Activated CD4-positive, alpha-beta T cell treated with anti-CD3 and anti-CD28 coated beads, Interleukin-2, amount 10 ng/mL, durations not matched to agents 24 days and 14 days (primary cell): ENCODE measurements at places on chromosomes 4 and X. TPM values are rescaled to one million over a fixed set of nuclear protein-coding genes. Genes with fewer than 3 reads are reported as not detected.

DNA sequence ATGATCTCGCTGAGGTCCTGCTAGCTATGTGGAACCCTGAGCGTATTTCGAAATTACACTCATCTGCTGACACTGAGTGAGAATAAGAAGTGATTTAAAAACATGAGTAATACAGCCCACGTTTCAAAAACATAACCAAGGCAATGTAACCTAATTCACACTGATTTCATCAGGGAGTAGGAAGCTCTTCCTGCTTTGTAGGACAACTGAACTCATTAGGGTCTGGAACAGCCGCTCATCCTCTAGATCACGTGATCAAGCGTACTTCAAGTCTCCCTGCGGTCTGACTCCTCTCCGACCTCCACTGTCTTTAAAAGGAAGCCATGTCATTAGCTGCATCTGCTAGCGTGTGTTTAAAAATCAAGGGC lies 138.0 kb downstream of the NSUN7 start:
- DNase-seq: no peak

DNA sequence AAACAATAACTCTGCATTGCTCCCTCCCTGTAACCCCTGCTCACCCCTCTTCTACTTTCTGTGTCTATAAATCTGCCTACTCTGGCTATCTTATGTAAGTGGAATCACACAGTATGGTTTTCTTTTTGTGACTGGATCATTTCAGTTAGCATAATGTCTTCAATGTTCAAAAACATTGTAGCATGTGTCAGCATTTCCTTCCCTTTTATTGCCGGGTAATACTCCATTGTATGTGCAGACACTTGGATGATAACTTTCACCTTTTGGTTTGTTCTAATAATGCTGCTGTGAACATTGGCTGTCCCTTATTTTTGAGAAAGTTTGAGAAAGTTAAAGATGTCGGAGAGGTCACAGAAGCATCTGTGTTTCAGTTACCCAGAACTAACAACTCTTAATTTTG lies 60.6 kb upstream of the TLR2 start:
- DNase-seq: no peak

- no peak for DNase-seq
These were observed 318.3 kb upstream of the SLC7A11 start for GRCh38 chr4:138560448-138560847.

GRCh38 chr4:142882159-142882558 lies 36.1 kb upstream of the INPP4B start:
- DNase-seq: no peak

DNA sequence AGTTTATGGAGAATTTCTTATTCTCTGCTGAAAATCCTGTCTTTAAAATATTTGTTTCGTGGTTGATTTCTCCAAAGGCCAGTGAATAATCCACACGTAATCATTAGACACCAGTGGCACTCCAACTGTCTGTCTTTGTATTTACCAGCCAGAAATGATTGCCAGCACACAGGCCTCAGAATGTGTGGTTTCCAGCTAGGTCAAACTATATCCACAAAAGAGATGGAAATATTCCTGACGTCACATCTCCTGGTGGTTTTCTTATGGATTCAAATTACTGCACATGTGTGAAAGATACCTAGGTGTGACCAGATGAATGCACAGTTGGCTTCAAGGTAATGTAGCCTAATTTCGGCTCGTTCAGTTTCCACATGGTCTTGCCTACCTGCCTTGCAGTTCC lies 27.2 kb upstream of the TENM3 start:
- DNase-seq: no peak

- DNase-seq: peak; percentile 60
These were observed 1.5 kb upstream of the PAQR3 start for GRCh38 chr4:78940752-78941151.

DNA sequence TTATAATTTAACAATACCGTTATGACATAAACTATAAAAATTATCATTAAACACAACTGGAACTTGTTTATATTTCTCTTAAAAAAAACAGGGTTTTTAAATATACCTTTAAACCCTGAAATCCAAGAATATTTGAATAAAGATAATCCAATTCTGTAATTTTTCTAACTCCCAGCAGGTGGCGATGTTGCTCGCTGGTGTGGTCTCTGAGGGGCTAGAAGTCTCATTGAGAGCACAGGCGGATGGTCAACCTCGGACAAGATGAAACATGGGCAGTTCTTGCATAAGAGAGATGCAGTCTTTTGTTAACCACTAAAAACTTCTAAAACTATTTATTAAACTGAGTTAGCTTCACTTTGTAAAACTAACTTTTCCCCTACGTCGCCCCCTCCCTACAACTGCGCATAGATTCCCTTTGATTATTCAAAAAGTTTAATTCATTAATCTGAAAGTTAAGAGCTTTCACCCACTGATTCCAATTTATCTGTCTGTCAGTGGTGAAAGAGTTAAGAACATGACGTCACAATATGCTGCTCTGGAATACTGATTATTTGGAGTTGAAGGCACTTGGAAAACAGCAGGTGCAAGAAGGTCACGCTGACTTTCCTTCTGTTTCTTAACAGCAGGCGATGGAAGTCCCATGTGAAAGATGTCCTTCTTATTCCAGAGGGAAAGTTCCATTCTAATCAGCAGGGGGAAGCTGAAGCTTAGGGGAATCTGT lies 29.5 kb downstream of the DMP1 start:
- DNase-seq: peak; percentile 64

GRCh38 chr4:53228036-53228435 lies 137.8 kb downstream of the SCFD2 start:
- no peak for DNase-seq

GRCh38 chr4:128393101-128393704 lies 105.6 kb upstream of the PGRMC2 start:
- DNase-seq: no peak

- DNase-seq: no peak
These were observed 290.1 kb upstream of the BMP3 start for GRCh38 chr4:80740375-80740774.

DNA sequence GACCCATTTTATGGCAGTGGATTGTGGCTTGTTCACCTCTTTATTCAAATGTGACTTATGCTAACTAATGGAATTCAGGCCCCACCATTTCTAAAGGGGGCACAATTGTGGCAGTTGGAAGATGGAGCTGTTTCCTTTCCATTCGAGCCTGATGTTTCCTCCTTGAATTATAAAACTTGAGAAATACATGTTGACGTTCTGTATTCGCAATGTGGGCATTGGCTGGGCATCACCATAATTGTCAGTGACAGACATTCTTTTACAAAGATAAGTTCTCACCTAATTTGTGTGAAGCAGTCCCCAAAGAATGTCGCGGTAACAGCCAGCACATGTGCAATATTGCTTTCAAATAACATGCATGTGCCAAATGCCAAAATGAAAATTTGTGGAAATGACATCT lies 1070.2 kb upstream of the TENM3 start:
- DNase-seq: no peak

- no peak for DNase-seq
These were observed 1036.2 kb upstream of the GRID2 start for GRCh38 chr4:91267543-91267942.

- no peak for DNase-seq
These were observed 408.4 kb upstream of the EMCN start for GRCh38 chr4:100926039-100926717.

DNA sequence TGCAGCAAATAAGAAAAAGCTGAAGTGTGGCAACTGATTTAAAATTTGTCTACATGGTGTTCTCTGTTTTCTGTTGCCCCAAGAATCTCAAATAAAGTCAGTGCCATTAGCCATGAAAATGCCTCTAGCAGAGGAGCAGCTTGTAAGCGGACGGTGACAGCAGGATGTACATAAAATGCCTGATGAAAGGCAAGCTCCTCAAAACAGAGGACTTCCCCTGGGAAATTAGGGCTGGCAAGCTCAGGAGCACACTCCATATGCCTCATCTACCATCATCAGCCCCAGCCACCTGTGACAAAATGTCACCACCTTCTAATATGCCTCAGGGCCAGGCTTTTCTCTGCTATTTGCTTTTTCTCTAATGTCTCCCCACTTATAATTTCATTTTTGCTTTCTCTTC lies 54.5 kb downstream of the ASB9 start:
- DNase-seq: no peak

GRCh38 chr4:80197601-80198440 lies 518 bp downstream of the PRDM8 start:
- DNase-seq: peak; percentile 63

DNA sequence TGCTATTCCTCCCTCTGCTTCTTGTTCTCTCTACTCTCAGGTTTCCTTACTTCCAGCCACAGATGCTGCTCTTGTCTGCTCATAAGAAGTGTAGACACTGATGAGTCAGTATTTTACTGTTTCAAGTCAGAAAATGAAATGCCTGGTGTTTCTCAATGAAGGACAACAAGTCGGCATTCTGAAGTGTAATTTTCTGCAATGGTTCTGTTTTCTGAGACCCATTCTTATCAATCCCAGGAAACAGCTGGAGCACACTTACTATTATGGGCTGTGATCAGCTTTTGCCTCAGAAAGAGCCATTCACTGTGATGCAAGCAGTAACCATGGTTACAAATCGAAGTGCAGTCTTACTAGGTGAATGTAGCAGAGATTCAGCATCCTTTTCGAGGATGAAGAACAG lies 42.0 kb downstream of the SLC4A4 start:
- DNase-seq: no peak

GLA gene
- total RNA-seq: 66.6 and 70.7 TPM in 2 replicates

DMP1 gene
- total RNA-seq: not detected in 2 replicates

TRAM1L1 gene
- not detected in 2 replicates for total RNA-seq
